ENCODE measurements at places on chromosomes 12 and 14.

DNA sequence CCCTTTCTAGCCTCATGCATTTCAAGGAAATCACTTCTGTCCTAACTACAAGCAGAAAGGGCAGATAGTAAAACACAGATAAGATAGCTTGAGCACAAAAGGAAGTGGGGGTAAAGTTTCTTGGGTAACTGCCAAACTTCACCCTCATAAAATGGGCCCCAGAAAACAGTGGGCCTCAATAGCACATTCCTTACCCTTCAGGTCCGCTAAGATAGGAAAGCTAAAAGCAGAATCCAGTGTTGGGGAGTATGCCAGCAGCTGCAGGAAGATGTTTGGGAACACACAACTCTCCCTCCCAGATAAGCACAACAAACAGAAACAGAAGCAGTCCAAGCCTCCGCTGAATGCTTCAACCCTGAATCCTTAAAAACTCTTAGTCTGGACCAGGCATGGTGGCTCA is 110.9 kb upstream of the MGAT4C start:
- DNase-seq: no peak

- no peak for DNase-seq
These were observed 167.2 kb upstream of the BMP4 start for GRCh38 chr14:54123841-54124240.

GRCh38 chr12:30701056-30701455 is 5.4 kb upstream of the IPO8 start:
- no peak for DNase-seq

DNA sequence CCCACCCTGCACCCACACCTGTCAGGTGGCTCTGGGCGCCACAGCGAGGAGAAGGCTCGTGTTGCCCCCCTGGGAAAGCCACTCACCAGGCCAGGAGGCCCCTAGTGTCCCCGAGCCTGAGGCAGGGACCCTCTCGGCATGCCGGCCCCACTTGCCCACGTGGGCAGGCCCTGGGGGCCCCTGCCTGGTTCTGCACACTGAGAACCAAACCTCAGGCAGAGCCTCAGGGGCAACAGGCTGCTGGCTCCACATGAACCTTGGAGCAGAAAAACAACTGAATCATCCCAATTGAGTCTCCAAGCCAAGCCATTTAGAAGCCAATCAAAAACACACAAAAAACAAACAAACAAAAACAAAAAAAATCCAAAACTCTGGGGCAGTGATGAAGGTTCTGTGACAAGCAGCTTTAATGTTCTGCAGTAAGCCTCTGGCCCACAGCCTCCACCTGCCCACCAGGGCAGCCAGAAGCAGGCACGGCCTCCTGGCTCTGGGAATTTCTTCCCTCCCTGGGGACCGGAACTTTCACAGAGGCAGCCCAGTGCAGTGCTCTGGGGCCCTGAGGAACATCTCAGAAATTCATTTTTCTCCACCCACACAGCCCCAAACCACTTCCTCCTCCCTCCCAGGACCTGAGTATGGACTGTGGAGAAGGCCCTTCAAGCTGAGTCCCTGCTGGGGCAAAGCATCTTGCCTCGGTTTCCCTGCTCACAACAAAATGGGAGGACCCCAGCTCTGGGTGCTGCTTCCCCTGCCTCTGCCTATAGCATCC is 90.2 kb downstream of the CHGA start:
- no peak for DNase-seq

- no peak for DNase-seq
These were observed 64.5 kb downstream of the CAND1 start for GRCh38 chr12:67333649-67334048.

GRCh38 chr14:79614448-79614847 is 596.9 kb downstream of the DIO2 start:
- DNase-seq: no peak

DNA sequence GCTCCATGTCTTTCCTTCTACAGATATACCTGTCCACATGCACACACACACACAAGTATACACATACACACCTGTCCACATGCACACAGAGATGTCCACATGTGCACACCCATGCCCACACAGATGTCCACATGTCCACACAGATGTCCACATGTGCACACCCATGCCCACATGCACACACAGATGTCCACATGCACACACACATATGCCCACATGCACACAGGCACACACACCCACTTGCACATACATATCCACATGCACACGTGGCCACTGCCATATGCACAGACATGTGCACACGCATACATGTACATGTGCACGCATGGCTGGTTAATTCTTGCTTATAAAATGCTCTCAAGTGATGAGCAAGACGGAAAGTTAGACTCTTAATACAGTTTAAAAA is 32.2 kb downstream of the ELK3 start:
- no peak for DNase-seq

DNA sequence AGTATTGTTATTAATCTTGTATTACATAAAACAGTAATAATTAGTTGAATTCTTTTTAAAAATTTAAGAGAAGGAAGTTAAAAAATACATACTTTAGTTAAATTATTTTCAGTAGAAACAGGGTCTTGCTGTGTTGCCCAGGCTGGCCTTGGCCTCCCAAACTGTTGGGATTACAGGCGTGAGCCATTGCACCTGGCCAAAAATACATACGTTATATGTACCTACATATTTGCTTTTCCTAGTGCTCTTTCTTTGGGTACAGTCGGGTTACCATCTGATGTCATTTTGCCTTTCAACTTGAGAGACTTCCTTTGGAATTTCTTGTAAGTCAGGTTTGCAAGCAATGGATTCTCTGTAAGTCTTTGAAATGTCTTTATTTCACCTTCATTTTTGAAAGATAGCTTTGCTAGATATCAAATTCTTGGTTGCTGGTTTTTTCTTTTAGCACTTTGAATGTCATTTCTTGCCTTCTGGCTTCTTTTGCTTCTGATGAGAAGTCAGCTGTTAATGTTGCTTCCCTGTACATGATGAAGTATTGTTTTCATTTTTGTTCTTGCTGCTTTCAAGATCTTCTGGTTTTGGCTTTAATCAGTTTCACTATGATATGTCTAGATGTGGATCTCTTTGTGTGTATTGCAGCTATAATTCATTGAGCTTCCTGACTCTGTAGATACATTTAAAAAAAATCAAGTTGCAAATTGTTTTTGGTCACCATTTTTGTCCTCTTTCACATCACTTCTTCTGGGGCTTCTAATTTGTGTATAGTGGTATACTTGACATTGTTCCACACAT is 84.4 kb downstream of the SPATS2 start:
- no peak for DNase-seq

DNA sequence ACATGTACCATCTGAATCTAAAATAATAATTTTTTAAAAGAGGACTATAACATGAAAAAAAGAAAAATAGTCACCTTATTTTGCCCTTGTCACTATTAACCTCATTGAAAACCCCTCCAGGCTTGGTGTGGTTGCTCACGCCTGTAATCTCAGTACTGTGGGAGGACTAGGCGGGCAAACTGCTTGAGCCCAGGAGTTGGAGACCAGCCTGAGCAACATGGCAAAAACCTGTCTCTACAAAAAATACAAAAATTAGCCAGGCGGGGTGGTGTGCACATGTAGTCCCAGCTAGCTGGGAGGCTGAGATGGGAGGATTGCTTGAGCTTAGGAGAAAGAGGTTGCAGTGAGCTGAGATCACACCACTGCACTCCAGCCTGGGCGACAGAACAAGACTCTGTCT is 126.3 kb upstream of the KRAS start:
- DNase-seq: no peak

DNA sequence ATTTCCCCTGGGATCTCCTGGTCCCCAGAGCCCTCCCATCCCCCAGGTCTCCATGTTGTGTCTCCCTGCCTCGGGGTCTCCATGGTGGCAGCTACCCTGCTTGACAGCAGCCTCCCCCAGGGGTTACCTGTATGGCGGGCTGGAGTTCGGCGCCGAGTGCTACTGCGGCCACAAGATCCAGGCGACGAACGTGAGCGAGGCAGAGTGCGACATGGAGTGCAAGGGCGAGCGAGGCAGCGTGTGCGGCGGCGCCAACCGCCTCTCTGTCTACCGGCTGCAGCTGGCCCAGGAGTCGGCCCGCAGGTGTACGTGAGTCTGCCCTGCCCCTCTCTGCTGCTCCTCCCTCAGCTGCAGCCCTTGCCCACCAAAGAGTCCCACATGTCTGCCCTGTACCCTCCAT is 80.9 kb downstream of the WSCD2 start:
- DNase-seq: no peak

DNA sequence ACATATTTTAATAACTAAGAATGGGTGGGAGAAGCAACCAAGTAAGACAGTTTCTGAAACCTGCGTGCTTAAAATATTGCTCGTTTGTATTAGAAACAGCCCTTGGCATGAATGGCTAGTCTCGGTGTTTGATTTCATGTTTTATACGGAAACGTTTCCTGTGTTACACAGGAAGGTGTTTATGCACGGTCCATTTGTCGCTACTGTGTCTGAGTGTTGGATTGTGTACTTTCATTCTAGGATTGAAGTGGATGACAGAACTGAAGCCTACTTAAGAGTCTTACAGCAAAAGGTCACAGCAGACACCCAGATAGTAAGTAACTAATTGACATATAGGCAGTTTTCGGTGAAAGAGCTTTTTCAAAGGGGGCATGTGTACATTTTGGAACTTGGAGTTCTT is 19.6 kb downstream of the PIWIL1 start:
- DNase-seq: no peak

DNA sequence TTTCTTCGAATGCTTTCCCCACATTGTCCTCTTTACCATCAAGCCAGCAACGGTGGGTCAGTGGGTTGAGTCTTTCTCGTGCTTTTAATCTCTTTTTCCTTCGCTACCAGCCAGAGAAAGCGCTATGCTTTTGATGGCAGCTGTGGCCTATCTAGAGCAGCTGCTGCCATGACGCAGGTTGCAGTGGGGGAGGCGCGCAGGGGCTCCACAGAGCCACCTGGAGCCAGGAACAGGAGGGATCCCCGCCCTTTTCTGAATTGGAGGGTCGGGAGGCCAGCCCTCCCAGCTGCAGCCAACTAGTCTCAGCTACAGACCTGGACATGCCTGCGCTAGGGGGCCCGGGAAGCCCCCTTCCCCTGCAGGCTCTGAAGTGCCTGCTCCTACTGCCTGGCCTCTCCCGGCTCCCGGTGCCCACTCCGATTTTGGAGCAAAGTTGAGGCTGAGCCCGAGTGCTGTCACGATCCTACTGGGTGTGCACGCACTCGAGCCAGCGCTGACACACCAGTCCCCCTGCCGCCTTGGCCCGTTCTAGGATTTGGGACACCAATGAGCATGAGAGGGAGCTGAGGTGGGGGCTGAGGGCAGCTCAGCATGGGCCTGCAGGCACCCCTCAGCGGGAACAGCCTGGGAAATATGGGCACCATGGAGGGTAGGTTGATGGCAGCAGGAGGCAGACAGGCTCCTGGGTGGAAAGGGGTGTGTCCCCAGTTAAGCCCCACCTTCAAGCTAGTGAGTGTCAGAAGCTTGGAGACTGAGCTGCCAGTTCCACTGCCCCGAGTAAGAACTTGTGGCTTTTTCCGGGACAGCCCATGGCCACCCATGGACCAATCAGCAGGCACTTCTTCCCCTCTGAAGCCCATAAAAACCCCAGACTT is 784.2 kb downstream of the SLC6A15 start:
- no peak for DNase-seq

All from NCI-H1105 treated with DMSO at 0.1 percent for 48 hours (cell line).